ENCODE measurements at places on chromosomes 12 and 14.

- no peak for DNase-seq
Observed at GRCh38 chr12:40969796-40970195, 218.3 kb upstream of the PDZRN4 start.

- no peak for DNase-seq
Observed at GRCh38 chr12:2959192-2959504, at the start of gene TEAD4. TEAD4 (plus strand) TSS chr12:2959397.

- no peak for DNase-seq
Observed at GRCh38 chr14:65041434-65041915, 54.8 kb downstream of the FNTB start.

DNA sequence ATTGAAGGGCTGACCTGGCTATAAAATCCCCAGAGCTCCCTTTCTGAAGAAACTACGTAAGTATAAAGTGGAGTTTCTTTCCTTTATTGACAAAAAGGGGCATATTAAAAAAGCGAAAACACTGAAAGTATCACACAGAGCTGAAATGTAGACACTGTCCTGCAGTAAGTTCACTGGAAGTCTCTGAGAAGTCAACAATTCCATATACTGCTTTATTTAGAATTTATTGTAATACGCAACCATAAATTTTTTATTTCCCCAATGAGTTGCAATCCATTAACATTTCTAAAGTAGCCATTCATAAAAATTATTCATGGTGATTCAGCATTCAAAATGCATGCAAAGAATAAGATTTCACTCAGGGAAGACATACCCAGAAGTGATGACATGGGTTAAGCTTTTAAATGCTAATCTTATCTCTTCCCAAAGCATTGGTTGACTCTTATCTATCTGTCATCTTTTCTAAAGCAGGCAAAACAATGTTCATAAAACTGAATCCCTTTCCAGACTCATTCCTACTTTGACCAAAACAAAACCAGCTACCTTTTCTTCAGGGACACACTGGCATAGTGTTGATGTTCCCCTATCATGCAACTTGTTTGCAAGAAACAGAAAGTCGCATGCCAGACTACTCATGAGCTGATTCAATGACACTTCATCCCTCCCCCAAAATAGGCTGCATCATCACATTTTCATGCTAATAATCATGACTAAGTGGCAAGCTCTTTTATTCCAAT is 17.3 kb downstream of the KITLG start:
- DNase-seq: no peak

DNA sequence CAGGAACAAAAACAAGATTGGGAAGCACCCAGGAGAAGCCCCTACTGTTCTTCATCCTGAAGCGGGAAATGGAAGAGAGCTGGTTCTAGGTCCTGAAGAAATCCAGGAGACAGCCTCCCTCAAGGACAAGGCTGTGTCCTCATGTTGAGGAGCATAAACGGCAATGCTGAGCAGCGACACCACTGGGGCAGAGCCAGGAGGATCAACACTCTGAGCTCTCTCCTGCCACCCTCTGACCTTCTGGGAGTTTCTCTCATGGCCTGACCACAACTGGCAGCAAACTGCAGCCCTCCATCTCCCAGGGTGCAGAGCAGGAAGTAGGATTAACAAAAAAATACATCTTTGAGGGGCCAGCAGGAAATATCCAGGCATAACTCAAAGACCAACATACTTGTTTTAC is 1292.2 kb upstream of the TMEM132C start:
- DNase-seq: no peak

- DNase-seq: peak; percentile 88
Observed at GRCh38 chr12:51773145-51773869, 75.2 kb downstream of the FIGNL2 start.

DNA sequence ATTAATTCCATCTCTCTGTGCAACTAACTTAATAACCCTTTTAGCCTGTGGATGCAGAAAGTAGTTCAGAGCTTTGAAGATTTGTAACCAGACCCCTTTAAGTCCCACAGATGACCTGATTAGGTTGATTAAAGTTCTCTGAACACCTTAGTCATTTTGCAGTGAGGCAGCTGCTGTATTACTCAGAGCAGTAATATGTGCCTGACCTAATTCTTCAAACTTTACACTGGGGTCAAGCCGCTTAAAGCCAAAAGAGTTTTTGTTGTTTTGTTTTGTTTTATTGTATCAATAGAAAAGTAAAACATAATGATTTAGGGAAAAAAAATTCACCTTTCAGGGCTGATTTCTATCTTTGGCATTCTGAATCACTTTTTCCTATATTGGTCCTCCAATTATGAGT is 78.6 kb upstream of the PLEKHG7 start:
- peak; percentile 59 for DNase-seq

- no peak for DNase-seq
Observed at GRCh38 chr14:35444104-35444503, 39.6 kb upstream of the NFKBIA start.

DNA sequence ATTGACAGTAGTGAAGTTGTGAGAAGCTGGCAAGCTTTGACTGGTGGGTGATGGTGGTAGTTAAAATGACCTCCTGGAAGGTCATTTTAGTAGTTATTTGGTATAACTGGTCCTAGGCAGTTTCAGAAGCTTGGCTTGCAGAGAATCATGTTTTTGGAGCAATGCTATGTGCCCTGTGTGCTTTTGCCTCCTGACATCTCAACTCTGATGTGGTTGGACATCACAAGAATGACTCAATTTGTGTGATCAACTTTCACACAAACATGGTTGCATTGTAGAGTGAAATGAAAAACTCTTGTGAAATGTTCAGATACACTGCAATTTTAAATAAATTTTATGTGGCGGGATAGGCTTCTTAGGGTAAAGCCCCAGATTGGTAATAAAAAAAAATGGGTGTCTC is 8.3 kb upstream of the ABCD2 start:
- no peak for DNase-seq
